Stimulated activated CD8-positive, alpha-beta memory T cell treated with anti-CD3 and anti-CD28 coated beads, Interleukin-2, amount 100 ng/mL, for 1 hour (primary cell): ENCODE measurements at places on chromosomes 3 and 15.

- DNase-seq, result no peak
These were observed 45.0 kb downstream of the EHHADH start for GRCh38 chr3:185208823-185209222.

DNA sequence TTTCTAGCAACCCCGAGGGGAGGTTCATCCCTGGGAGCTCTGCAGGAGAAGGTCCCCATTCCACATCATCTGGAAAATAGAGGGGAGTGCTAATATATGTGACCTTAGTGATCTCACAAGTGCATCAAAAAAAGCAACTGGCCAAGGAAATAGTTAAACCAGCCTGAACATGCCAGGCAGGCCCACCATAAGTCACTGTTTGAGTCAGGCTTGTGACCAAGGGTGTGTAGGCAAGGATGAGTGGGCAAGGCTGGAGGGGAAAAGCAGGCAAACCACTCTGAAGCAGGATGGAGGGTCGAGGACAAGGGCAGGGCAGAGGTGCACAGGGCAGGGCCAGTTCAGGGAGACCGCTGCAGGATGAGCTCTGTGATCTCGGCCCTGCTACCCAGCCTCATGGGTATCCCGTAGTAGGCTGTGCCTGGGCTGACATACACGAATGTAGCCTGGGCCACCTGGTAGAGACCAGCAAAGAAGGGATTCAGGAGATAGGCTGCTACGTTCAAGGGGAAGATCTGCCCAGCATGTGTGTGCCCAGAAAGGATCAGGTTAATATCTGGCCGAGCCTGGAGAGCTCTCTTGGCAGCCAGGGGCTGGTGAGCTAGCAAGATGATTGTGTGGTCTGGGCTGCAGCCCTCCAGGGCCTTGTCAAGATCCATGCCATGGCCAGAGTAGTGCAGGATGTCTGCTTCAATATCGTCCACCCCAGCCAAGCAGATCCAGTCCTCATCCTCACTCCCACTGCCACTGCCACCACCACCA lies 4.3 kb downstream of the GLB1 start:
- DNase-seq, result no peak

- no peak for DNase-seq
These were observed 3.6 kb upstream of the CHD2 start for GRCh38 chr15:92896561-92896960.

DNA sequence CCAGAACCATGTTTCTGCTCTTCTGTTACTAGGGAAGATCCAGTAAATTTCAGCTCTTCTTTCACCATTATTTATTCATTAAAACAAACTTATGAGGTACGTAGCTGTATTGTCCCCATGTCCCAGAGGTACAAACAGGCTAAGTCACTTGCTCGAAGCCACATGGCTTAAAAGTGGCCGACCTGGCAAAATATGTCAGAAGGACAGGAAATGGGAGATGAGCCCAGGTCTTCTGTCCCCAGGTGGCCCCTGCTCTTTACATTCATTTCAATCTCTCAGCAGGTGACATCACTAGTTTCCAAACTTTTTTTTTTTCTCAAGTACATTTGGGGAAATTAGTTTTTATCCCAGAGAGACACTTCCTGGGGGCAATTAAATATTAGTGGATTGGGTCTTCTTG lies 34.1 kb upstream of the LPP start:
- no peak for DNase-seq
